Umbilical cord (tissue), 2 donors: ENCODE measurements at places on chromosomes 5 and 9. TPM values are rescaled to one million over a fixed set of nuclear protein-coding genes. Genes with fewer than 3 reads are reported as not detected.

The PCDHB3 gene
- 0.72 TPM for total RNA-seq

The CDKN2B-AS1 gene
- 19.5 TPM for total RNA-seq

The PCDHGB2 gene
- 4.6 TPM for total RNA-seq

GRCh38 chr5:176391999-176392398 lies 3.4 kb downstream of the HIGD2A start:
- no peak for DNase-seq

DNA sequence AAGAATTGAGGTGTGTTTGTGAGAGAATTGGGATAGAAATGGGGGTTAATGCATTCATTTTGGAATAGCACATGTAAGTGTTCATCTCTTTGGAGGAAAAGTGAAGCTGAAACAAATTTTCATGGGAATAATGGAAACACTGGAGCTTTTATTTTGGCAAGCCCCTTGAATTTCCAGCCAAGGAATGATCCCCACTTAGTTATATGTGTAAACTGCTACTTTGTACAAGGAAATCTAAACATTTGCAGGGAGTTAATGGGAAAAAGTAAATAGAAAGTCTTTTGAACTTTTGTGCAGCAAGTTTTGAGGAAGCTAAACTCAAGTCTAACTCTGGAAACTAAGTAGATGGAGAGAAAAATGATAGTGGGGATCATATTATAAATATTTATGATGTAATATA lies 44.1 kb downstream of the CAMK4 start:
- DNase-seq: no peak

- no peak for DNase-seq
These were observed 37.7 kb downstream of the NR4A3 start for GRCh38 chr9:99859243-99859980.
